ENCODE measurements at places on chromosomes 4 and X.
A peak's percentile ranks its signal among the peaks of the same experiment; 100 is the strongest.

DNA sequence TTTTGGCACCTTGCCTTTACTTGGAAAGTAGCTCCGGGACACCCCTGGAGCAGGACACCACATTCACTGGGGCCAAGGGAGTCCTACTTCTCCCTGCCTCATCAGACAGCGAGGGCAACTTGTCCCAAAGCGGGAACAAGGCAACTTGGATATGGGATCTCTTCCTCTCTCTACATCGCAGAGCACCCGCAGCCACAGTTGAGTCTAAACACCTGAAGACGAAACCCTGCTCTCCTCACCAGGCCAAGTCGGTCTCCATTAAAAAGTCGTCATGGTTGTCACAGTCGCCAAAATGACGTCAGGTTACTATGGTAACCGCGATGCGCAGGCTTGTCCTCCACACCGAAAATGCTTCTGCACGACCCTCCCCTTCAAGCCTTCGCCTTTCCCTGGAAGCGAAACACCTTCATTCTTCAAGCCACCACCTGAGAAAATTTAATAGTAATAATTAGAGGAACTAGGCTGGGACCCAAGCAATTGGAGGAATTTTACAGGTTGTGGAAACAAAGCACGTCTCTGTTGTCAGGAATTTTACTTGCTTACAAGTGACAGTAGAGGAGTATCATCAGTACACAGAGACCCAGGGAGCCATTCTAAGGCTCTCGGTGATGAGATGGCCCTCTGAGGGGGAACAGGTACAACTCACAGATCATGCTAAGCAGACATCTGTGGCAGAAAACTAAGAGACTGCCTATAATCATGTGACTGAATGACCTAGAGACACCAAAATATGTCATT is 30.5 kb upstream of the TCEAL4 start:
- no peak for DNase-seq

DNA sequence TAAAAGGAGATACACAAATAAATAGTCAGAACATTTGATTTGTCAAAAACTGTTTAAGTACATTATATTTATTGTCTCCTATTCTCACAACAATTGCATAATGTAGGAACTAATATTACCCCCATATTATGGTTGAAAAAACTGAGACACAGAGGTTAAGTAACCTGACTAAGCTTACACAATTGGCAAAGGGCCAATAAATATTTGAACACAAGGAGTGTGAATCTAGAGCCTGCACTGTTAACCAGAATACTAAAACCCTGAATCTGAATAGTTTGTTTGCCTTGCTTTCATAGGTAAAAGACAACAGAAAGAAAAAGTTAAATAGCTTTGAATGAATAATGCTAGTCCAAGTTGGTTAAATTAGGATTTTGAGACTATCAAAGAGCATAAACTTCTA is 55.2 kb downstream of the IL13RA2 start:
- no peak for DNase-seq

- peak; percentile 37 for DNase-seq
Observed at GRCh38 chr4:146638786-146639505, at the start of gene POU4F2. TSS of gene POU4F2 (plus strand) at chr4:146638893. CDS start at chr4:146639141, 248 bp downstream.

DNA sequence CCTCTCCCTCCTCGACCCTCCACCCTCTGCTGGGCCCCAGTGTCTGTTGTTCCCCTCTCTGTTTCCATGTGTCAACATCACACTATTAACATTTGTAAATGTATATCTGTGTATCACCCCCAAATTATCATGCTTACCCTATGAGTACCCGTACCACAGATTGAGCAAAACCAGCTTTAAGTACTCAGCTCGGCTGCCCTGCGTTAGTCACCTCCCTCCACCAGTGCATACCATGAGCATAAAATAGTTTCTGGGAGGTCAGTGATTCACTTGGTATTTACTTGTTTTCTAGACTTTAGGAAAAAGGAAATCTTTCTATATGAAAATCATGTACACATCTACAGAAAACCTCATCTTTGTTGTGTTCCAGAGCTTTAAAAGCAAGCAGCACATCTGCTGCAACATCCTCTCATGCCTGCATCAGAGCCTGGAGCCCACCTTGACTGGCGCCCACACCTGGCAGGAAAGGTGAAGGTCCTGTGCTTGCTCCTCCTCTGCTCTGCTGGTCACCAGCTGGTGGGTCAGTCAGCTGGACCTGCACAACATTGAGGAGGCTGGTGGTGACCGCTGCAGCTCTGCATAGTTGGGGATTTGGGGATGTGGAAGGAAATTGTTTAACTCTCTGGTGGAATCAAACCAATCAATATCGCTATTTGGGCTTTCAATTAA is 214.4 kb upstream of the KLF3 start:
- peak; percentile 11 for DNase-seq

- DNase-seq: no peak
Observed at GRCh38 chr4:174697896-174698295, 131.2 kb downstream of the GLRA3 start.

GRCh38 chr4:42711496-42711895 is 54.6 kb upstream of the ATP8A1 start:
- no peak for DNase-seq

- DNase-seq: no peak
Observed at GRCh38 chrX:150507251-150507856, 61.1 kb upstream of the MTM1 start.

DNA sequence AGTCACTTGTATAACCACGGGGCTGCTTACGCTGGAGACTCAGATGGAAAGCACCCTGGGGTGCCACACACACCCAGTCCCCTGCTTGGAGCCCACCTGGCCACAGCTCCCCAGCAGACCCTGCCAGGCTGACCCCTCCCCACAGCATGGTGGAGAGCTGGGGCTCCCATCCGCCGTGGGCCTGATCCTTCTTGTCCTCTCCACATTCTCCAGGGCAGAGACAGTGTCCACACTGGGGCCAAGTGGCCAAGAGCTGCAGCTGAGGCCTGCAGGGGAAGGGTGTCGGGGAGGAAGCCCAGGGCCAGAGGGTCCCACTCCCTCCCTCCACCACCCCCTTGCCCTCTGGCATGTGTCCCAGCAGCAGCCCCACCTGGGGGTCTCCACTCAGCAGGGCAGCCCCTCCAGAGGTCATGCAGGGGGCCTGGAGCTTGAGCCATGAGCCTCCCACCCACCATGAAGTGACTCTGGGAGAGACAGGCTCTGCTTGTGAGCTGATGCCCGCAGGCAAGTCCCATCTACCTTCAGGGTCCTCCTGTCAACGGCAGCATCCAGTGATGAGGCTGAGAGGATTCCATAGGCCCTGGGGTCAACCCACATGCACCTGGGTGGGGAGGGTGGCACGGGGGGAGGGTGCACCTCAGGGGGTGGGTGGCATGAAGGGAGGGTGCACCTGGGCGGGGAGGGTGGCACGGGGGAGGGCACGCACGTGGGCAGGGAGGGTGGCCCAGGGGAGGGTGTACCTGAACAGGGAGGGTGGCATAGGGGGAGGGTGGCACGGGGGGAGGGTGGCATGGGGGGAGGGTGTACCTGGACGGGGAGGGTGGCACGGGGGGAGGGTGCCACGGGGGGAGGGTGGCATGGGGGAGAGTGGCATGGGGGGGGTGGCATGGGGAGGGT is 56.4 kb downstream of the FAM53A start:
- DNase-seq: no peak

GRCh38 chrX:49712577-49712976 is 16.8 kb upstream of the PAGE1 start:
- DNase-seq: no peak

- peak; percentile 66 for DNase-seq
Observed at GRCh38 chr4:38075370-38076152, 115.4 kb downstream of the PTTG2 start.

- DNase-seq: peak; percentile 53
Observed at GRCh38 chr4:118774989-118775388, 60.9 kb downstream of the SEC24D start.

- no peak for DNase-seq
Observed at GRCh38 chrX:46627711-46628419, 54.3 kb downstream of the CHST7 start.

- no peak for DNase-seq
Observed at GRCh38 chr4:54066718-54067129, 2.3 kb upstream of the CHIC2 start.

GRCh38 chrX:21153033-21153432 is 221.2 kb upstream of the CNKSR2 start:
- DNase-seq: no peak

DNA sequence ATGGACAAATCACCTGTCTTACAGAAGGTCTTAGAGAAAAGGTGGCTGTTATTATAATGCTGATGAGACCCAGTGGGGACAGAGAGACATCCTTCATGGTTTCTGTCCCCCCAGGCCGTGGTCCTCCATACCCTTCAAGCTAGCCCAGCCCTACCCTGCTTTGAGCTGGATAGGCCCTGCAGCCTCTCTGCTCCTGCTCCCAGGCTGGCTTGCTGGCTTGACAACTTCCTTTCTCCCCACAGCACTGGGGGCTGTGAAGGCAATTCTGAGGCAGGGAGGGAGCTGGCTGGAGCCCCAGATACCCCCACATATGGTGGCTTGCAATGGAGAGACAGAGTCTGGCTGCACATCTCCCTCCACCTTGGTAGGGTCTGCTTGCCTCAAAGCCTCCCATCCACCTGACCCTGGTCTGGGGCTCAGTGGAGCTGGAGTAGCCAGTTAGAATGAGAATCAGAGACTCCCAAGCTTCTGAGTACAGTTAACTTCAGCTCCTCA is 118.2 kb downstream of the PJA1 start:
- DNase-seq: no peak

DNA sequence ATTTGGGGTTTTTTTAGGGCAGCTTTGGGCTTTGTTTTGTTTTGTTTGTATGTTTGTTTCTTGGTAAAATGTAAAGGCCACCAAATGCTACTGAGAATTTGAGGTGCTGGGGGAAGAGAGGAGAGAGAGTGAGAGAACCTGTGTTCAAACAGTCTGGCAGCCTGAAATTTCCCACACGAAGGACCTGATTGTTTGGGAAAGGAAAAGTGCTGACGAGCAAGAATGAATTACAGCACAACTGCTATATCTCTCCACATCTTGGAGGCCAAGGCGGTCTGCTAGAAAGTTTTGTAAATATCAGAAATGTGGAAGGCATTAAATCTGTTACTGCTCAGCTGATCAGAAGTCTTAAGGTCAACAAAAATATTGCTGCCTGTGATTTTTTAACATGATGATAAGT is 170.5 kb downstream of the PALLD start:
- DNase-seq: no peak

Measured in EL (cell line).